Endothelial cell of umbilical vein (primary cell): ENCODE measurements at places on chromosomes 12 and 14.

DNA sequence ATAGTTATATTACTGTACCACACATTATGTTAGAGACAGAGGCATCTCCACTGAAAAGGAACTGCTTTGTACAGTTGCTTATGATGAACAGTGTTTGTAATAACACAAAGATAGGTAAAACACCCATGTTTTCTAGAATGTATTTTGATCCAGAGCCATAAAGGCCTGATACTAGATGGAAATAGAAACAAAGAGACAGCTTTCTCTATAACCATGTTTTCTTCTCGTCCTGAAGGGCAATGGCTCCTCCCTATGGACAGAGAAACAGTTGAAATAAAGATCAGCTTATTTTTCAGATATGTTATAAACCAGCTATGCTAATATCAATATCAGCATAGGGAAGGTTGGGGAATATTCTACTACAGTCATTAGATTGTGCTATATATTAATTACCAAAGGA is 109.2 kb downstream of the ATXN7L3B start:
- DNase-seq, result no peak

- no peak for DNase-seq
These were observed 37.3 kb downstream of the ANO2 start for GRCh38 chr12:5907807-5908206.

DNA sequence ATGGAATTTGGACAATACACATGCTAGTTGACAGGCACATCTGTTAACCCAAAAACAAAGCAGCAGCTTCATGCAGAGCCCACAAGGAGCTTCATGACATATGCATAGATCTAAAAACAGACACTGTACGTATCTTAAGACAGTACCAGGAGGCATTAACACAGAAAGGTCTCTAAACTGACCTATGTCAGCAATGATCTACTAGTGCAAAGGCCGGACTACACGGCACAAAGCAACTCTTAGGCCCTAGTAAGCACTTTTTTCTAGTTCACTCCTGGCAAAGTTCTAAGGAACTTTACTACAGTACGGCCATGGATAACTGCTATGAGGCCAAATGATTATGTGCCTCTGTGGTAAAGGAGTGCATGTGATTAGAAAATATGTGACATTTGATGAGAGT is 8.4 kb upstream of the KANSL2 start:
- no peak for DNase-seq

- no peak for DNase-seq
These were observed 442.2 kb downstream of the ADAMTS20 start for GRCh38 chr12:43109631-43110345.

DNA sequence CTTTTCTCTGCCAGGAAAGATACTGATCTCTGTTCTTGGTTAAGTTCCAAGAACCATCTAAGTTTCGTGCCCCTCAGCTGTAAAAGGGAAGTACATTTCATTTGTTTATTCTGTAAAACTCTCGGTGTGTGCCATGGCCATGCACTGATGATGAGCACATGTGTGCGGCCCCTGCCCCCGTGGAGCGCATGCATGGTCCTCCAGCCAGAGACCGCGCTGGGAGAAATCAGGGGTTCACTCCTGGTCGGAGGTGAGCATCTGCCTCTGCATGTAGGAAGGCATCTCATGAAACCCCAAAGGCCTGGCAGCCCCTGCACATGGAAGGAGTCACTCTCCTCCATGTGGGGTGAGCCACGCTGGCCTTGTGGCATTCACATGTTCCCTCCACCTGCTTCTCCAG is 102.5 kb upstream of the RTL1 start:
- no peak for DNase-seq

- DNase-seq, result no peak
These were observed 85.6 kb downstream of the MSRB3 start for GRCh38 chr12:65364046-65364445.

DNA sequence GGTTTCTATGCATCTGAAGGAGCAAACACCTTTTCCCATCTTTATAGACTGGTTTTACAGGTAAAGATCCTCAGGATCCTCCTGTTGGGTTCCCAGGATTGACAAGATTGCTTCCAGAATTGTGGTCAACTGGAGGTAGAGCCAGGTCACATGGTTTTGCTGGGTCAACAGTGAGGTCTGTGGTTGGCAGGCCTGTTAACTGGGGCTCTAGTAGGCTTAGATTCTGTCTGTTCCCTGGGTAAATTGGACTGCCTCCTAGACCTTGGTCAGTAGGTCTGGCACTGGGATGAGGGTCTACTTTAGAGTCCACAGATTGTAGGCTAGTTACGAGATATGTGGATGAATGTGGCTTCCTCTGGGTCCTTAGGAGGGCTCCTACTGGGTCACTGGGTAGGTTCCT is 3.5 kb upstream of the PZP start:
- no peak for DNase-seq

DNA sequence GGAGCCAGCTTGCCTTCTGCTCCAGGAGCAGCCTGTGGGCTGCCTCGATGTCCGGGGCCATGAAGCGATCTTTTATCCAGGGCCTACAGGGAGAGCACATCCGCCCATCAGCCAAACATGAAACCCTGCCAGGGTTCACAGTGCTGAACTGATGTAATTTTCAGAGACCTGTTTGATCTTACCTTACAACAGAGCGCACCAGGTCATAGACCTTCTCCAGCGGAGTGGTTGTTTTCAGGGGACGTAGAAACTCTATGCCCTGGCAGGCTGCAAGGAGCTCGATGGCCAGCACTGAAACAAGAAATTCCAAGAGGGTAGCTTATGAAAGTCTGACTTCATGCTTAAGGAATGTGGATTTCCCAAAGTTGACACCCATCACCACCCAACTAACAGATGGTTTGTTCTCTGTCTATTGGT is 19.7 kb downstream of the HAL start:
- no peak for DNase-seq

DNA sequence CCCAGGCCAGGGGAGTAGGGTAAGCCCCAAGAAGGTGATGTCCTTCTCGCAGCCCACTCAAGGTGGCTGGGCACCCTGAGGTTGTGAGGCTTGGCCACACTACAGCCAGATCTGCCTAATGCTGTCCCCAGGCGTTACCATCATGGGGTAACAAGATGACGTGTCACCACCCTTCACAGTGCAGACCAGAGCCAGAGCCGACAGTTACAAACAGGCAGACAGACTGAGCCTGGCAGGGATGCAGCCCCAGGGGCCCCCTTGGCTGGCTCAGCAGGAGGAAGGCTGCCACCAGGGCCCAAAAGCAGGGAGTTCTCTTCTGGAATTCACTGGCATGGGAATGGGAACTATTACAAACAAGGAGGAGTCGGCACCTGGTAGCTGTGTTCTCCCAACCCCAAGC is 302.7 kb upstream of the NOS1 start:
- DNase-seq, result no peak

DNA sequence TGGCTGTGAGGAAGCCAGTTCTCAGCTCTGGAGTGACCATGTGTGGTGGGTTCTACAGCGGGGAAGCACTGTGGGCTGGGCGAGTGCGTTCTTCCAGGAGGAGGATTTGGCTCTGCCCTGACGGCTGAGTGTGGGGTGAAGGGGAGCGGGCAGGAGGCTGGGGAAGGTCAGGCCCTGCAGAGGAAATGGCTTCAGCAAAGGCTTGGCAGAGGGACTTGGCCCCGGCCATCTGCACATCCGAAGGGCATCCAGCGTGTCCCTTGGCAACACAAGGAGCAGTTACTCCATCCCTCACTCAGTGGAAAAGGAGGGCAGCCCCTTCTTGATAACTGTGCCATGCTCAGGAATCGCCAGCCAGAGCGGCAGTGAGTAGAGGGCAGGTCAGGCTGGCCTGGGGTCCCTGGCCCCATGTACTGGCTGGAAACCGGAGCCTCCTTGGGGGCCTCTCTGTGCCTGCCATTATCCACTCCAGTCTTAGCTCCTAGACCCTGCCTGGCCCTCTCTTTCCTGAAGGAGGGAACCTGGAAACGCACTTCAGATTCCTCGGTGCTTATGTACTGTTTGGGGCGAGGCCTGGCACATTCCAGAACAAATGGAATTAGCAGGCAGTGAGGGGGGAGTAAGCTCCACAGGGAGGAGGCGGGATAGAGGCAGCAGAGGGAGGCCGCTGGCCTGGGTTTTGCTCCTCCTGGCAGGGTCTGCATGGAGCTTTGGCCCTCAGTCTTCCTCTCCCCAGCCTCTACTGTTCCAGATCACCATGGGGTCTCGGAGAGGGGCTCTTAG is 133.6 kb upstream of the NCOR2 start:
- peak; percentile 47 for DNase-seq

GRCh38 chr14:67358924-67359774 is 455 bp downstream of the ATP6V1D start:
- DNase-seq, result no peak

GRCh38 chr14:31992011-31992447 is 85.1 kb upstream of the ARHGAP5 start:
- DNase-seq, result no peak

DNA sequence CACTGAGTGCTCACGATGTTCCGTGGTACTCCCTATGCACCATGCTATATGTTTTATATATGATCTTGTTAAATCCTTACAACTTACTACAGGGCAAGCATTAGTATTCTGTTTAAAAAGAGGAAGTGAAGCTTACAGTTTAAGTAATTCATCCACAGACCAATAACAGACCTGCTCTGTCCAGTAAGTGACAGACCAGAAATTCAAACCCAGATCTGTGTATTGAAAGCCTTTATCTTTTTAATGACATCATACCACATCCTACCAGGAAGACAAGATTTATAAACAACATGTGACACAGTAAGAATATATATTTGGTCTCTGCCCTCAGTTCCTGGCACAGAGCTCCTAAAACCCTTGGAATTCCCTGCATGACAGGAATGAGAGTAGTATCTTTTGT is 206.5 kb downstream of the STXBP6 start:
- DNase-seq, result no peak

DNA sequence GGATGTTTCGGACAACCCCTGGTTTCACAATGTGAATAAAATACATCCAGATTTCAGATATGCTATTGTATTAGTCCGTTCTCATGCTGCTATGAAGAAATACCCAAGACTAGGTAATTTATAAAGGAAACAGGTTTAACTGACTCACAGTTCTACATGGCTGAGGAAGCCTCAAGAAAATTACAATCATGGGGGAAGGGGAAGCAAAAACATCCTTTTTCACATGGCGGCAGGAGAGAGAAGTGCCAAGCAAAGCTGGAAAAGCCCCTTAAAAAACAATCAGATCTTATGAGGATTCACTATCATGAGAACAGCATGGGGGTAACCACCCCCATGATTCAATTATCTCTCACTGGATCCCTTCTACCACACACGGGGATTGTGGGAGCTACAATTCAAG is 451.7 kb downstream of the MDGA2 start:
- peak; percentile 36 for DNase-seq

DNA sequence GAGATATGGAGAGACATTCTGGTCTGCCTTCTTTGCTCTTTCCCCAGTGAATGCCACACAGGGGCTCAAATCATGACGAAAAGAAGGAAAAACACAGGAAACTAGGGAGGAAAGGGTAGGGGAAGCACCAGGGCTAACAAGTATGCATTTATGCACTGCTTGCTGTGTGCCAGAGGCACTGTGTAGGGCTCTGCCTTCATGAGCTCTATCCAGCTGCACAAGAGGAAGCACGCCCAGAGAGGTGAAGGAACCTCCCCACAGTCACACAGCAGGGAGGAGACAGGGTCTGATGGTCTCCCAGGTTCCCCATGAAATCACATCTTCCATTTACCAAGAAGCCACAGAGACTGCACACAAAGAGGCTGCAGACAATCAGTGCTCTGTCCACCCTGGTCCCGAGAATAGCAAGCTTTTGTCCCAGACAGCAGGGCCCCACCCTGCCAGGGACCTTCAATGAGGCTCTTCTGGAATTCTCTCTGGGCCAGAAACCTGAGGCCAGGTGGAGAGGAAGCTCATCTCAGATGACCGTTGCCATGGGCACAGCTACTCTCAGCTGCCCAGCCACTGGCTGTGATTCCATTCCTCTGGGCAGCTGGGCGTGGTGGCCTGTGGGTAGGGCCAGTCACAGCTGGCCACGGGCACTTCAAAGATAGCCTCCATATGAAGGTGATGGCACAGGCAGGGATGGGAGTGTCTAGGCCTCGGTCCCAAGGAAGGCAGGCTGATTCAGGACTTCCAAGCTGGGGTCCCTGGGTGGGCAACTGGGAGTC is 7.3 kb upstream of the TRPV4 start:
- no peak for DNase-seq

DNA sequence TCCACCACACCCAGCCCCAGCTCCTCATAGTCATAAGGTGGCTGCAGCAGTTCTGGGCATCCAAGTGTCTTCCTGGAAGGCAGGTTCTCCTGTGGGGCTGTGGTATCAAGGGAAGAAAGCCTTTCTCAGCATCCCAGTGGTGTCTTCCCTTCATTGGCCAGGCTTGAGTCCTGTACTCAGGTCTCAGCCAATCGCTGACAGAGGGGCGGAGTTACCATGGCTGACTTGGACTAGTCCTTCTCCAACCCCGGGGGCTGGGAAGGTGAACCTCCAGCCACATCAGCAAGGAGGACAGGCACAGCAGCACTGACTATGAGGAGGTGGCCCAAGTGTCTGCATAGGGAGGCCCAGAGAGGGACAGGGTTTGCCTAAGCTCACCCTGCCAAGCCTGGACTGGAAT is 64.0 kb upstream of the SLC24A4 start:
- DNase-seq, result no peak

DNA sequence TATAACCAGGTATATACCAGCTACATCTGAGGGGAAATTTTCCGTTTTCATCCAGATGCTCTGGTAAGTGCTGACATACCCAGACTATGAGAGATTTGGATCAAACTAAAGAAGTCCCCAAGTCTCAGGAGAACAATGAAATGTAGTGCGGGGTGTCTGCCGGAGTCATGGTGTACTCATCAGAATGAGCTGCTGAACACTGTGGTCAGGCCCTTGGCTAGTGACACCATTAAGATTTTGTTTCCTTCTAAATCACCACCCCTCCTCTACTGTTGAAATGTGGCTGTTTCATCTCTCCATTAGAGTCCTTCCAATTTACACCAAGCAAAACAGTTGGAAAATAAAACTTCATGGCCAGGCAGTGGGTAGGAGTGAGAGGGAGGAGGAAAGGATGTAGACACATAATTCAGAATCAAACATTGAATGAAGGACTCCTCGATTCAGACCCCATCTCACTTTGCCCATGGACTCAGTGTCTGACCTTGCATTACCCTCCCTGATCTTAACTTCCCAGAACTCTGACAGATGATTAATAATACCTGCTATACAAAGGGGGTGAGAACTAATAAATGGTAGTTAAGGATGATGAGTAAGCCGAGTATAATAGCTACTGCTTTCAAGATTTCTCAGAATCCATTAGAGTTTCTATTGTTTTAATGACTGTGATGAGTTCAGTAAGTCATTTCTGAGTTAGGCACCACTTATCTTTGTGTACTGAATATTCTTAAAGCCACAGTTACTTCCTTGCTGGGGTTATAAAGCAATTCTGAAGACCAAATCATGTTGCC is 127.4 kb downstream of the CRADD start:
- peak; percentile 71 for DNase-seq

DNA sequence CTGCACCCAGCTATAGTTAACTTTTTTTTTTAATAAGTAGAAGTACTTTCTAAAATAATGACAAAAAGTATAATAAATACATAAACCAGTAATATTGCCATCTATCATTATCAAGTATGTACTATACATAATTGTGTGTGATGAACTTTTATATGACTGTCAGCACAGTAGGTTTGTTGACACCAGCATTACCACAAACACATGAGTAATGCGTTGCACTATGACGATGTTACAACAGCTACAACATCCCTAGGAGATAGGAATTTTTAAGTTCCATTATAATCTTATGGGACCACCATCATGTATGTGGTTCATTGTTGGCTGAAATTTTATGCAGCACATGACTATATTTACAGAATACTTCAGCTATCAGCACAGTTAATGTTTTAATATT is 62.9 kb upstream of the VSX2 start:
- DNase-seq, result no peak

- DNase-seq, result no peak
These were observed 69.9 kb downstream of the SERPINA3 start for GRCh38 chr14:94682061-94682516.
